ENCODE measurements at places on chromosomes 12 and 14. TPM values are rescaled to one million over a fixed set of nuclear protein-coding genes. Genes with fewer than 3 reads are reported as not detected.

DNA sequence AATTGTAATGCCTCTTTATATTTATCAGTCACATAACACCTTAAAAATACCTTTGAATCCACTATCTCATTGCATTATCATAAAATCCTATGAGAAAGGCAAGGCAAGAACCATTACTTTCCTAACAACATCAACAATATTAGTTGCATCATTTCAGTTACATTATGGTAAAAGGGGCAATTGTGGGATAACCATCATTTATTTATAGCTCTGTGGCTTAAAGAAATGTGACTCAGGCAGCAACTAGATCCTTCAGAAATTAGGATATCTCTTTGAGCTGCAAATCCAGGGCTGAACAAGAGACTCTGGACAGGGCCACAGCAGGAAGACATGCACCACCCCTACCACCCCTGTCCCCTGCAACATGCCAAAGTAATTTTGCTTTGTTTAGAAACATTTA lies 36.4 kb downstream of the EPS8 start:
- H3K4me3 ChIP-seq: no peak overlapping the region
- no peaks in the 10 kb centered on the region for H3K27me3 ChIP-seq
- H3K4me1 ChIP-seq: no peaks in the 10 kb centered on the region
- no peaks in the 10 kb centered on the region for H3K36me3 ChIP-seq
- DNase-seq: no peak

DNA sequence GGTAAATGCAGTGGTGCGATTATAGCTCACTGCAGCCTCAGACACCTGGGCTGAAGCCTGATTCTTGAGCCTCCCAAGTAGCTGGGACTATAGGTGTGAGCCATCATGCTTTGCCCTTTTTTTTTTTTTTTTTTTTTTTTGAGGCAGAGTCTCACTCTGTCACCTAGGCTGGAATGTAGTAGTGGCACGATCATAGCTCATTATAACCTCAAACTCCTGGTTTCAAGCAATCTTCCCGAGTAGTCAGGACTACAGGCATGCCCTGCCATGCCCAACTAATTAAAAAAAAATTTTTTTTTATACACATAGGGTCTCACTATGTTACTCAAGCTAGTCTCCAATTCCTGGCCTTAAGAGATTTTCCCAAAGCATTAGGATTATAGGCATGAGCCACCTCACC lies 6.9 kb downstream of the ATP2A2 start:
- H3K4me1 ChIP-seq: peaks cover 6% of the 10 kb centered on the region
- H3K36me3 ChIP-seq: no peaks in the 10 kb centered on the region
- H3K27ac ChIP-seq: no peak overlapping the region
- DNase-seq: no peak
- no peaks in the 10 kb centered on the region for H3K27me3 ChIP-seq

- no peaks in the 10 kb centered on the region for H3K27me3 ChIP-seq
- no peak for DNase-seq
- H3K4me3 ChIP-seq: no peak overlapping the region
Observed at GRCh38 chr12:69196302-69197288, 42.8 kb upstream of the CPSF6 start.

DNA sequence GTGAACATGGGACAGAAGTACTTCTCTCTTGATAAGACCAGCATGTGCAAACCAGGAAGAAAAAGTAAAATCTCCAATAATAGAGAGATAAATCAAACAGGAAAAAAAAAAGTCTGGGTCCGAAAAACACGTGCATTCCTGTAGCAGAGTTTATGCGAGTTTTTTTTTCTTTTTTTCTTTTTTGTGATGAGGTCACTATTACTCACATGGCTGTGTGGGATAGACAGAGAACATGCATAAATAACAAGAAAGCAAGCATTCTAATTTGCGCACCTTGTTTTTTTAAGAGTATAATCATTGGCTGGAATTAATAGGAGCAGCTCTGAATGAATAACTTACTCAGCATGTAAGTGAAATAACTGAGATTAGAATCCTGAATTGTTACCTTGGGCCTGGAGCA lies 91.9 kb upstream of the CPM start:
- H3K36me3 ChIP-seq: no peaks in the 10 kb centered on the region
- no peak overlapping the region for H3K4me3 ChIP-seq
- H3K27me3 ChIP-seq: no peaks in the 10 kb centered on the region
- H3K27ac ChIP-seq: no peak overlapping the region

GRCh38 chr14:77520555-77520954 lies 21.9 kb upstream of the ISM2 start:
- no peak overlapping the region for H3K27ac ChIP-seq
- no peaks in the 10 kb centered on the region for H3K4me1 ChIP-seq
- H3K27me3 ChIP-seq: no peaks in the 10 kb centered on the region
- DNase-seq: no peak
- H3K36me3 ChIP-seq: no peaks in the 10 kb centered on the region

DNA sequence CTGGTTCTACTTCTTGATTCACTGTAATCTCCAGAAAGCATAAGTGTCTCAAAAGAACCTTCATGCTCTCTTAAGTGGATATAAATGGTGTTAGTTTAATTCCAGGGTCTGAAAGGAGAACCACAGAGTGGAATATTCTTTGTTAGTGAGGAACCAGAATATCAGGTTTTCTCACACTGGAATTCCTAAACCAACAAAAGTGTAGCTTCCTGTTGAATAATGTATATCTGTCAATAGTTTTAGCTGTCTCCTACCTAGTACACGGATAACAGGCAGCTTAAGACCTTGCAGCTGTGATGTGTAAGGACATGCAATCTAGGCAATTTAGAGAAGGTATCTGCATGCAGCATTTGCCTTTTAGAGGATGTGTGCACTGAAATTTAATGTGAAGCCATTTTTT lies 24.0 kb downstream of the LRIG3 start:
- no peak for DNase-seq
- H3K36me3 ChIP-seq: no peaks in the 10 kb centered on the region
- no peak overlapping the region for H3K4me3 ChIP-seq
- H3K27ac ChIP-seq: no peak overlapping the region
- no peaks in the 10 kb centered on the region for H3K4me1 ChIP-seq
- no peaks in the 10 kb centered on the region for H3K27me3 ChIP-seq

- H3K27me3 ChIP-seq: no peaks in the 10 kb centered on the region
- DNase-seq: no peak
- H3K36me3 ChIP-seq: no peaks in the 10 kb centered on the region
- no peak overlapping the region for H3K4me3 ChIP-seq
- H3K4me1 ChIP-seq: no peaks in the 10 kb centered on the region
- H3K27ac ChIP-seq: no peak overlapping the region
Observed at GRCh38 chr12:100795174-100795799, 711 bp downstream of the ANO4 start.

The POP5 gene
- 45.2 TPM for total RNA-seq

The KCNC2 gene
- 4.7 TPM for total RNA-seq

The B4GALNT1 gene
- 6.7 TPM for total RNA-seq

The PCBP2 gene
- 322 TPM for total RNA-seq
